ENCODE measurements at places on chromosomes 4 and X.

GRCh38 chr4:161651586-161651985 is 512.2 kb downstream of the FSTL5 start:
- no peak for DNase-seq

- no peak for DNase-seq
Observed at GRCh38 chrX:20863649-20864048, 510.6 kb upstream of the CNKSR2 start.

GRCh38 chr4:115675719-115676118 is 562.3 kb upstream of the NDST4 start:
- no peak for DNase-seq

GRCh38 chr4:103719105-103719829 is 518 bp downstream of the TACR3 start:
- no peak for DNase-seq

DNA sequence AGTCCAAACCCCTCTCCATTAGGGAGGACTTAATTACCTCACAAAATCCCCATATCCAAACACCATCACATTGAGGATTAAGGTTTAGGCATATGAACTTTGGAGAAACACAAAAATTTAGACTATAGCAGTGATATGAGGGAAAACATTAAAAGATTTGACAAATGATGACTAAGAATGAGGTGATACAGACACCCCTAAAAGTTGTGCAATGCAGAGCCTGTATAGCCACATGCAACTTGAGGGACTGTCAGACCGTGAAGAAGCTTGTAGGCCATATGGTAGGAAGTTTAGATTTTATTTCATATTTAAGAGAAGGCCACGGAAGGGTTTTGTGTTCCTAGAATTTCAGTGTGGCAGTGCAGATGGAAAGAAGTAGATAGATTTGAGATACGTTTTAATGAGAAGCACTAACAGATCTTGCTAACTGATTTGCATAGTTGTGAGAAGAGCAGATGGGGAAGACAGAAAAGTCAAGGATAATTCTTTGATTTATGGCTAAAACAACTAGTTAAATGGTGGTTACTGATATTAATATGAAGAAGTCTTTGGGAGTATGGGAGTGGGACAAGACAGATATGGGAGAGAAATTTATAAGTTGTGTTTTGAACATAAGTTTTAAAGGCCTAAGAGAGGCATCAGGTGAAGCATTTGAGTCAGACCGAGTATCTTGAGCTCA is 5.5 kb upstream of the FIP1L1 start:
- DNase-seq = no peak

DNA sequence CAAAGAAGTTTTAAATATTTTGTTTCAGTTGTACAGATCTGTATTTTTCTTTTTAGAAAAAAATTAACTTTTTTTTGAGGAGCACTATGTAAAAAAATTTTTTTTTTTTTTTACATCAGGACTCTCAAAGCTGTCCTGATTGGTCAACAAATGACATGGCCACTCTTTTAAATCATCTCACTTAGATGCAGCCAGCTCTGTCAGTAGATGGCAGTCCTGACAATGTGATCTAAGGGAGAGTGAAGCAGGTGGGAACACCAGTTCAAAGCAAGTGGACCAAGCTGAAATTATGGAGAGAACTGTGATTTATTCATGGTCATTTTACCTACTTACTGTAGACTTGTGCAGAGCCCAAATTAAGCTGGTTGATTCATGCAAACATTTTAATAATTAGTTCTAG is 174.7 kb upstream of the GPRIN3 start:
- DNase-seq = no peak

DNA sequence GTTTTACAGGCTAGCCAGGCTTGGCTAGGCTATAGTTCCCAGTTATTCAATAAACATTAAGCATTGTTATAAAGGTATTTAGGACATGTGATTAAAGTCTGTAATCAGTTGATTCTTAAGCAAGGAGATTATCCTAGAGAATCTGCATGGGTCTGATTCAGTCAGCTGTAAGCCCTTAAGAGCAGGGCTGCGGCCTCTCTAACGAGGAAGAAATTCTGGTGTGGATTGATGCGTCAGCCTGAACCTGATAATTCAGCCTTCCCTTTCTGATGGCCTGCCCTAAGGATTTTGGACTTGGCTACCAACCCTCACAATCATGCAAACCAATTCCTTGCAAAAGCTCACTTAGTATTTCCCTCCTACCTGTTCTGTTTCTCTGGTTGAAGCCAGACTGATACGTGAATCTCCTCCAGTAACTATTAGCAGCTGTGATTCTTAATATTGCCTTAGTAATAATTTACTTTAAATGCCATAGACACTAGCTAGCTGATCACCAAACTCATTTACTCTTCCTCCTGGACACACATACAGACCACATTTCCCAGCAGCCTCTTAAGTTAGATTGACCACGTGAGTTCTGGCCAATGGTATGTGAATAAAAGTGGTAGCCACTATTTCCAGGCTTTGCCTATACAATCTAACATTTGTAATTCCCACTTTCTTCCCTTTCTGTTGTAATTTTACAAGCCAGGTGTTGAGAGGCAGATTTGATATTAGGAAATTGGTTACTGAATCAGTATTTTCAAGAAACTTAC is 678.0 kb upstream of the INTU start:
- DNase-seq = no peak

GRCh38 chr4:150591904-150592303 is 10.0 kb downstream of the MAB21L2 start:
- no peak for DNase-seq

All from omental fat pad (tissue), 4 donors.